ENCODE measurements at places on chromosomes 6 and 20.

DNA sequence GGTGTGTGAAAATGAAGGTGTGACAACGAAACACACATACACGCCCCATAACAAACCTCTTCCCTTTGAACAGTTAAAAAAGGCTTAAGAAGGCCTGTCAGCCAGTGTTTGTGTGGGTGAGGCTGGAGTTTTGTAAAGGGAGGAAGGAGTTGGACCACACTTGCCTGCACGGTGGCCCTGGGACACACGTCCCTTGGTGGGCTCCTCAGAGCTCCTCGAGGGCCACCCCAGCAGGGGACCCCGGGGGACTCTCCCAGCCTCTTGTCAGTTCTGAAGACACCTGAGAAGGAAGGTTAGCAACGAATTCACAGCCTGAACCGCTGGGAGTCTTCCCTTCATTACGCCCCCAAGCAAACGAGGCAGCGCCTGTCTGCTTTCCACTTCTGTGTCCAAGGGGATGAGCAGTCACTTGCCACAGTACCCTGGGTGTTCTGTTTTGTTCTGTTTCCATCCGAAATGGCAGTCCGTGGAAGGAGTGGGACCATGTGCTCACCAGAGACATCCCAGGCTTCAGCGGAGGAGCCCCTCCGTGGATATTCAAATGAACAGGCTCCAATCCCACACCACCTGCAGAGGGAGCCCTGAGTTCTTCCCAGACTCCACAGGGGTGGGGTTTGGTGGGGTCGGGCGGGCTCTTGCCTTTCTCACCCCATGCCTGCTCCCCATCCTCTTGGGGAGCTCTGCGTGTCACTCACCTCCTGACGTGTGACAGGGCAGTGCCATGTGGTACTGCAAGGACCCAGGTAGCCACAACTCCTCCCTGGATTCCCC, 68.6 kb downstream of the NRN1 start:
- DNase-seq, result no peak

DNA sequence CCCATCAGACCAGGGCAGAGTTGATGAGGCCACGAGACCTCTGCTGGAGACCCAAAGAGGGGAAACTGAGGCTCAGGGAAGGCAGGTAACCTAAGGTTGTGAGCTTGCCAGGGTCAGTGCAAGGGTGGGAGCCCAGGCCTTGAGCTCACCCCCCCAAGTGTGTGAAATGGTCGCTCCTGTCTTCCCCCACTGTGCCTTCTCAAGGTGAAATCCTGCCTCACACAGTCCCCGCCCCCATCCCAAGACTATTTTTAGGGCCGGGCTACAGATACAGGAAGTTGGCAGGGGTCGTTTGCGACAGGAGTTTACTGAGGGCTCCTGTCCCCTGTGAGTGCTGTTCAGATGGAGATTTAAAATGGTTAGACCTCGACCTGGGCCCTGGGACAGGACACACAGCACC, 18.7 kb upstream of the GATA5 start:
- DNase-seq, result no peak

DNA sequence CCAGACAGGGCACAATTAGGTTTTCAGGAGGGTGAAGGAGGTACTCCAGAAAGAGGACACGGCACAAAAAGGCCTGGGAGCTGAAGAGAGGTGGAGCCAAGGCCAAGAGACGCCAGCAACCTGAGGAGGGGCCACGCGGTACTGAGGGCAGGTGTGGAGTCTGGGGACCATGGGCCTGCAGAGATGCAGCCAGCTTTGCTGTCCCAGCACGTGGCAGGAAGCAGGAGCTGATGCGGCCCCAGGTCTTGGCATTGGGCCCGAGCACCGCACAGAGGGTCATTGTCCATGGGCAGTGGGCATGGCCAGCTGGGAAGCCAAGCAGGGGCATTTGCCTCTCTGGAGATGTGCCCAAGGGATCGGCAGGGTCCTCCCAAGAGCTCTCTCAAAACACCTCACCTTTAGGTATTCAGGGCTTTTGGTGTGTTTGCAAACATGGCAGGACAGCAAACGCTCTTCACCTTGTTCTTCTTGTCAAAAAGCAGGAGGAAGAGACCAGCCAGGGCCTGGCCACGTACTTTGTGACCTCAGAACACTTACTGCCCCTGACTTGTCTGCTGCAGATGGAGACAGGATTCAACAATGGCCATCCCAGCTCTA, 1.4 kb upstream of the BPIFB1 start:
- no peak for DNase-seq

- no peak for DNase-seq
These were observed 33.8 kb upstream of the FAM135A start for GRCh38 chr6:70379473-70380013.

DNA sequence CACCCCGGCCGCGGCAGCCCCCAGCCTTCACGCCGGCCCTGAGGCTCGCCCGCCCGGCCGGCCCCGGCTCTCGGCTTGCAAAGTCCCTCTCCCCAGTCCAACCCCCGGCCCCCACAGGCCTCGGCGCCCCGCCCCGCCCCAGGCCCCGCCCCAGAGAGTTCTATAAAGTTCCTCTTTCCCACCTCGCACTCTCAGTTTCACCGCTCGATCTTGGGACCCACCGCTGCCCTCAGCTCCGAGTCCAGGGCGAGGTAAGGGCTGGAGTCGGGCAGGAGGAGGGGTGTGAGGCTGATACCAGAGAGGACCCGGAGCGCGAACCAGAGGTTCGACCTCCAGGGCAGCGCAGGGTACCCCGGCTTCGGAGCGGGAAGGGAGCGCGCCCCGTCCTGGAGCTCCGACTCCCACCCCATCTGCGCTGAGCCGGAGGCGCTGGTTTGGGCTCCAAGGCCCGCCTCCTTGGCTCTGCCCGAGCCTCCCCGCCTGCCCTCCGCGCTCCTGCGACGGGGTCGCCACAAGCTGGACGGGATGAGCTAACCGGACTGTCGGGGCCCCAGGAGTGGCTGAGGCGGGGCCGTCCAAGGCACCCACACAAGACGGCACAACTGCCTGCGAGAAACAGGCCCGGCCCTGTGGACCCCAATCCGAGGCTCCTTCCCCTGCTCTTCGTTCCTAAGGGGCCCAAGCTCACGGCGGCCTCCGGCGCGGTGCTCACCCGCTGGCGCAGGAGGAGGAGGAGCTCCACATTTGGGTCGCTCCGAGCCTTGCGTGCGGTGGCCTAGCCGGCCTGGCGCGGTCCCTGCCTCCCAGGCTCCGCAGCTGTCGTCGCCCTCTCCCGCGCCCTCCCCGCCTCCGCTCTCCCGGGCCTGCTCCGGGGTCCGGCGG, at the start of gene IRF4:
Gene IRF4 (plus strand): TSS at position 194 of the 882 bp plus-strand sequence. CDS start 1,401 bp downstream, outside the sequence.
- DNase-seq, result peak; percentile 60

DNA sequence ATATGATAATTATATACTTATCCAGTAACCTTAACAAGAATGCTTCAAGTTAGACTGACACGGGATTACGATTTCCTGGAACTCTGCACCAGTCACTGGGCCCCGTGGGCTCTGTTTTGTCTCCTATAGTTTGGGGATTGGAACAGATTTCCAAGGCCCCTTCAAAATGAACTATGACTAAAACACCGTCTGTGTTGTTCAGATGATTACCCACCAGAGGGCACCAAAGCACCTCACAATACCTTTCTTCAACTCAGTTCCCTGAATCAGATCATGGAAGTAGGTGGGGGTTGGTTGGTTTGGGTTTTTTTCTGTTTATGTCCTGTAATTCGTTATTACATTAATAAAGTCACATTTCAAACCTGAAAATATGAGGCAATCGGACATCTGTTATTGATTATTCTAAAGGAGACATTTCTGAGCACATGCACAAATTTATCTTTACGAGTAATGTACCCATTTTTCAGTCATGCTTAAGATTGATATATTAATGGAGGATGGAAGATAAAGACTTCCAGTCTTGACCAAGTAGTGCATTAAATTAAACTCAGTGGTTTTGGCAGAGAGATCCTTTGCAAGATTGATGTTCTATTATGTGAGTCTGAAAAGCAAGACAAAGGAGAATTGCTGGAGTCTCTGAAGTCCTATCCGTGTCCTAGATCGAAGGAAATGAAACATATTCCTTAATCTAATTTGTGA, 112.0 kb upstream of the COL21A1 start:
- peak; percentile 61 for DNase-seq

DNA sequence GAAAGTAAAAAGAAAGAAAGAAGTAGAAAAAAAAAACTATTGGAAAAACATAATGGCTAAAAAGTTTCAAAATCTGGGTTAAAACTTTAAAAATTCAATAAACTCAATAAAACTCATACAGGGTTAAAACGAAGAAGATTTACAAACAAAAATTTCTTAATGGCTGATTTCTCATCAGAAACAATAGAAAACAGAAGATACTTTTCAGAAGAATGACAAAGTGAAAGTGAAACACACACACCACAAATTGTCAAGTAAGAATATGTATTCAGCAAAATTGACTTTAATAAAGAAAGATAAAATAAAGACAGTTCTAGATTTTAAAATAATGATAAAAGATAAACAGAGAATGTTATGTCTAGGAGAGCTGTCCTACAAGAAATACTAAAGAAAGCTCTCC, 618.9 kb upstream of the GJE1 start:
- peak; percentile 10 for DNase-seq

GRCh38 chr6:125004198-125004597, 42.0 kb downstream of the RNF217 start:
- DNase-seq, result no peak
